ENCODE measurements at places on chromosomes 5 and 9. TPM values are rescaled to one million over a fixed set of nuclear protein-coding genes. Genes with fewer than 3 reads are reported as not detected.
A peak's percentile ranks its signal among the peaks of the same experiment; 100 is the strongest.

CCL28 gene
- 13.9 TPM for total RNA-seq

CFAP157 gene
- total RNA-seq = not detected

ANKRD18B gene
- total RNA-seq = 2.2 TPM

TMOD1 gene
- total RNA-seq = 1.5 TPM

GRCh38 chr5:96968074-96968473, 32.2 kb downstream of the LNPEP start:
- peaks cover 84% of the 10 kb centered on the region for H3K4me1 ChIP-seq
- DNase-seq = no peak
- peaks cover 19% of the 10 kb centered on the region for H3K36me3 ChIP-seq
- no peaks in the 10 kb centered on the region for H3K27me3 ChIP-seq
- H3K27ac ChIP-seq = no peak overlapping the region

DNA sequence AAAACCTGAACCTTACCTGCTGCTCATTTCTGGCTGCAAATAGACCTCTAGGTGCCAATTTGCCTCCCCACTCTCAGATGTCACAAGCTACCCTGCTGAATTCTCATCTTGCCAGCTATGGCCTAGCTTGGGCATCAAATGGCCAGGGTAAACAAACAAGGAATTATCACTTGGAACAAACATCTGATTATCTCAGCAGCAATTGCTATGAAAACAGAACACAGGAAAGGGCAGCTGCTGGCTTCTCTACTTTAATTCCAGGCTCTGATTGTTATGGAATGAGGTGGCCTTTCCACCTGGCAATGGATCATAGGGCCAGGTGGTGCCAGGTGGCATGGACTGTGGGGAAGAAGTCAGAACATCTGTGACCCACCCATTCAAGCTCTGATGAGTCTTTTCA, 505.1 kb downstream of the TLR4 start:
- no peak overlapping the region for H3K27ac ChIP-seq
- no peak for DNase-seq
- no peaks in the 10 kb centered on the region for H3K4me1 ChIP-seq

DNA sequence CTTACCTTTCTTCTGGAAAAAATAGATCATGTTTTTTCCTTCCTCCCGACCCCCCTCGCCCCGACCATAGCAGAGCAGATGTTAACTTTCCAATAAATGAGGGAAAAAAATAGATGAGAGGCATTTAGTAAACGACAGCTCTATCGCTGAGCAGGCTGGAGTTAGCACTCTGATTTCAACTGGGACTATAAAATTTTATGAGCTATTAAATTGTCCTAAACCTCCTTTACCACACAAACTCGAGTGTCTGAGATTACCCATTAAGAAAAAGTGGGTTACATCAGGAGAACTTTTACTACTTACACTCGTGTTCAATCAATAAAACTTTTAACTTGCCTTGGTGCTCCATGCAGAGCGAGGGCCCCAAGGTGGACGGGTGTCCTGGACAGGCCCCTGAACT, 59.8 kb upstream of the RNU6ATAC start:
- H3K27ac ChIP-seq = no peak overlapping the region
- H3K27me3 ChIP-seq = no peaks in the 10 kb centered on the region
- no peaks in the 10 kb centered on the region for H3K36me3 ChIP-seq
- H3K4me3 ChIP-seq = no peak overlapping the region
- H3K4me1 ChIP-seq = no peaks in the 10 kb centered on the region

DNA sequence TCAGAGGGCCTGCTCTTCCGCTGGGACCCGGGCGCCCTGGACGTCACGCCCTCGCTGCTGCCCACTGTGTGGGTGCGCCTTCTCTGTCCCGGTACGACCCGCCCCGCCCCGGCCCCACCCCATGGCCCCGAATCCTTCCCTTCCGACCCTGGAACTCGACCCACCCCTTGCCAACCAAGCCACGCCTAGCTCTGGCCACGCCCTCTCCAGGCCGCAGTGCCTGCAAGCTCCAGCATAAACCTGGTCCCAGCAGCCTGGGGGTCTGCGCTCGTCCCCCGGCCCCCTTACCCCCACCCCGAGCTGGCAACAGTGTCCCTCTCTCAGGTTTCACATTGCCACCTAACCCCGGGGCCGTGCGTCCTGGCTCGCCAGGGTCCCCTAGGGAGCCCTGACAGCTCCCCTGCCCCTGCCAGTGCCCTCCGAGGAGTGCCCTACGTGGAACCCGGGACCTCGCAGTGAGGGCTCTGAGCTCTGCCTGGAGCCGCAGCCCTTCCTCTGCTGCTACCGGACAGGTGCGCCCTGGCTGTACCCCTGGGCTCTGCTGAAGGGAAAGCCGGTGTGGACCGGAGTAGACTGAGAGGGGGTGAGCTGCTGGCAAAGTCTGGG, 3.4 kb downstream of the ADGRD2 start:
- no peaks in the 10 kb centered on the region for H3K4me1 ChIP-seq
- H3K27me3 ChIP-seq = peaks cover 27% of the 10 kb centered on the region
- H3K27ac ChIP-seq = no peak overlapping the region
- no peaks in the 10 kb centered on the region for H3K36me3 ChIP-seq

- H3K27ac ChIP-seq = no peak overlapping the region
- no peak overlapping the region for H3K4me3 ChIP-seq
- H3K27me3 ChIP-seq = no peaks in the 10 kb centered on the region
- no peaks in the 10 kb centered on the region for H3K36me3 ChIP-seq
Measured at GRCh38 chr9:114446672-114447450, 58.4 kb downstream of the WHRN start.

DNA sequence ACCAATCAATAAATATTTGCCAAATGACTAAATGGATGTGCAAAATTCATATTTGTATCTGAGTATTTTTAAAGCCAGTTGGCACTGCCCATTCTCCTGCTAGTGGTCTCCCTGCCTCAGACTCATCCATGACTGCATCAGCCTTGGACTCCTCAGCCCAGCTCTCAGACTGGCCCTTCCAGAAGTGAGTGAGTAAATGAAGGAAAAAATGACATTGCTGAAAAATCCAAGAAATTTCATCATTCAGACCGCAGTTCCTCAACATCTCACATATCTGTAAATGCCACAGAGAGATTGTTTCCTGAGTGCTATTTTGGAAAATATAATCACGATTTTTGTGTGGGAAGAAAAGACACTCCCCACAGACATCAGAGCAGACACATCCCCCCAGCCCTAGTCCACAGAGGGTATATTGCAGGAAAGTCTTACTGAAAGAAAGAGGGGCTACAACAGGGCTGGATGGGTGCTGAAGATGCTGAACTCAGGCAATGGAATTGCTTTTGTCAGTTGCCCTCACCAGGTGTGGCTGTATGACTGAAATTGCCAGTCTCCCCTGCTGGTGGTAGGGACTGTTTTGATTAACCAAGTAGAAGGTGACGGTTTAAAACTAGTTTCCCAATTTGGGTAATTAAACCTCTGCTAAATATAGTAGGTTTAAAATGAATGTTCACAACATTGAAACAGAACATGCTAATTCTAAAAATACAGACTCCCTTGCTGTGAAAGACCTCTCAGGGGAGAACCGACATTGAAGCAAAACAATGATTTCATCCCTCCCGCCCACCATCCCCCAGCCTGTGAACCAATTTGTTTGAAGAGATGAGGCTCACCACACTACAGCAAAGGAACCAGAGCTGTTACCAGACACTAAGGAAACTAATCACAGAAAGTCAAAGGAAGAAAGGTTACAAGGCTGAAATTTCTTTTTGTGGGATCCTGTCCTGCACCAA, 158.8 kb downstream of the DEPDC1B start:
- no peaks in the 10 kb centered on the region for H3K36me3 ChIP-seq
- peaks cover 4% of the 10 kb centered on the region for H3K27me3 ChIP-seq
- peaks cover 5% of the 10 kb centered on the region for H3K4me1 ChIP-seq
- no peak overlapping the region for H3K27ac ChIP-seq
- peak; percentile 25 for DNase-seq

DNA sequence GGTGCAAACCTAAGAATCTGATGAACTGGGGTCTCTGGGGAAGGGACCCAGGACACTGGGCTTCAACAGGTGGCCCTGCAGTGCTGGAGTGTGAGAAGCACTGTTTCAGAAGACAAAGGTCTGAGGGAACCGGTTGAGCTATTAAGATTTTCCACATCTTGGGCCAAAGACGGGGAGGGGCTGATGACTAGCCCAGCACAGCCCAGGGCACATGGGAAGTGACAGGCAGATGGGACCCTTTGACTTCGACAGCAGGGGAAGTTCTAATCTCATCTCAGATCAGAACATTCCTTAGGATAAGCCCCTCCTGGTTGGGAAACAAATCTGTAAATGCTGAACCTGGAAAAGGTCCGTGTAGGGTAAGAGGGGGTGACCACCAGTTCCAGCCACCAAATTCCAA, 67.4 kb downstream of the RAPGEF1 start:
- H3K27me3 ChIP-seq = no peaks in the 10 kb centered on the region
- peak overlapping the region; percentile 96 for H3K27ac ChIP-seq
- H3K4me1 ChIP-seq = peaks cover 92% of the 10 kb centered on the region
- H3K36me3 ChIP-seq = peaks cover 20% of the 10 kb centered on the region
- DNase-seq = peak; percentile 32

GRCh38 chr9:120933310-120934055, 6.9 kb upstream of the TRAF1 start:
- peaks cover 3% of the 10 kb centered on the region for H3K36me3 ChIP-seq
- H3K4me3 ChIP-seq = peak overlapping the region; percentile 22
- H3K27me3 ChIP-seq = no peaks in the 10 kb centered on the region
- no peak for DNase-seq
- H3K4me1 ChIP-seq = peaks cover 81% of the 10 kb centered on the region

- H3K27ac ChIP-seq = no peak overlapping the region
- no peak for DNase-seq
- H3K27me3 ChIP-seq = peaks cover 2% of the 10 kb centered on the region
- no peak overlapping the region for H3K4me3 ChIP-seq
- no peaks in the 10 kb centered on the region for H3K4me1 ChIP-seq
- no peaks in the 10 kb centered on the region for H3K36me3 ChIP-seq
Measured at GRCh38 chr9:1200847-1201251, 150.7 kb downstream of the DMRT2 start.

DNA sequence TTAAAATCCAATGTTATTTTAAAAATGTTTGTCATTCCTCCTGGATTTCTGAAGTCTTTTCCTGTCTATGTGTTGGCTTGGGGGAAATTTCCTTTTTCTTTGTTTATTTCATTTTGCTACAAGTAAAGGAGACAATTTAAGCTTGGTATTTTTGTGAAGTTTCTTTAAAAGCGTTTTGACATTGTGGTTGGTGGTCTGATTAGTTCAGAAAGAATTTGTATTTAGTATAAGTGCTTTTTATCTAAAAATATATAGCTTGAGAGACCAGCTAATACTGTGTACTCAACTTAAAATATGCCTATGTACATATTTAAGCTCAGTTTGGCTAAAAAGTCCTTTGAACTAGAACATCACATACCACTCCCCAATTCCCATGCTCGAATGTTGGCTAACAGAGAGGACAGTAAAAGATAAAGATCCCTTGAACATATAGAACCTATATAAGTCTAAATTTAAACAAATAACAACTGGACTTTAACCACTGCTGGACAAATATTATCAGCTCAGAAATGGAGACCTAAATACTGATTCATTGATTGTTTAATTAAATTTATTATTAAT, 237.6 kb downstream of the TLE4 start:
- H3K4me1 ChIP-seq = peaks cover 21% of the 10 kb centered on the region
- H3K4me3 ChIP-seq = no peak overlapping the region
- H3K36me3 ChIP-seq = no peaks in the 10 kb centered on the region
- H3K27ac ChIP-seq = no peak overlapping the region
- peaks cover 2% of the 10 kb centered on the region for H3K27me3 ChIP-seq

DNA sequence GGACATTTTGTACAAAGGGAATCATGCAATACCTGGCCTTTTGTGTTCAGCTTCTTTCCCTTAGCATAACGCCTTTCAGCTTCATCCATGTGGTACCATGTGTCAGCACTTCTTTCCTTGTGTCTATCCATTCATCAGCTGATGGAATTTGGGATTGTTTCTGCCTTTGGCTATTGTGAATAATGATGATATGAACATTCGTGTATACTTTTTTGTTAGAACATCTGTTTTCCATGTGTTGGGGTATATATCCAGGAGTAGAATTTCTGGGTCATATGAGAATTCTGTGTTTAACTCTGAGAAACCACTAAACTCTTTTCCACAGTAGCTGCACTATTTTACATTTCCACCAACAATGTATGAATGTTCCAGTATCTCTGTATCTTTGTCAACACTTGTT, 14.8 kb upstream of the PRRC2B start:
- H3K27ac ChIP-seq = no peak overlapping the region
- no peak overlapping the region for H3K4me3 ChIP-seq
- no peak for DNase-seq
- H3K4me1 ChIP-seq = no peaks in the 10 kb centered on the region

GRCh38 chr9:78009186-78009585, 22.4 kb downstream of the GNAQ start:
- no peak overlapping the region for H3K4me3 ChIP-seq
- no peak overlapping the region for H3K27ac ChIP-seq
- peaks cover 4% of the 10 kb centered on the region for H3K36me3 ChIP-seq
- H3K4me1 ChIP-seq = peaks cover 62% of the 10 kb centered on the region

GRCh38 chr9:93291536-93292287, 107.8 kb downstream of the WNK2 start:
- H3K27ac ChIP-seq = no peak overlapping the region
- no peak for DNase-seq
- H3K27me3 ChIP-seq = no peaks in the 10 kb centered on the region
- H3K36me3 ChIP-seq = no peaks in the 10 kb centered on the region

DNA sequence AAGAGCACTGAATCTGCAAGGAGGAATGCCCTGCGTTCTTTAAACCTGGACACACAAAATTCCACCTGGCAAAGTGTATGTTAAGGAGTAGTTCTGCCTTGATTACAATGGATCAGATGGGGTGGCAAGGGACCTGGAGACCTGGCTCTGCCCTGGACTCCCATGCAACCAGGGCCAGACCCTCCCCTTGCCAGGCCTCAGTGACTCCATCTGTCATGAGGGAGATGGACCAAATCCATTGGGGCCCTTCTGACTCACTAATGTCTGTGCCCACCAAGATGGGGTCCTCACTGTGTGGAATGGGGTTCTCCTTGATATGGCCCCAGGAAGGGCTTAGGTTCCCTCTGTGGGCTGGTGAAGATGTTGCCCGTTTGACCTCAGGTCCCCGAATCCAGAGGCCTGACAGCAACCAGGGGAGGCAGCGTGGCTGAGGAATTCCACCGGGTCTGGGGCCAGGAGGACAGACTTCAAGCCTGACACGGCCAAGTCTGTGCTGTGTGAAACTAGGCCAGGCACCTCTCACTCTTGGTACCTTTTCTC, 100.3 kb downstream of the PAX5 start:
- no peaks in the 10 kb centered on the region for H3K36me3 ChIP-seq
- no peak overlapping the region for H3K27ac ChIP-seq
- H3K4me1 ChIP-seq = peaks cover 15% of the 10 kb centered on the region
- H3K4me3 ChIP-seq = no peak overlapping the region
- H3K27me3 ChIP-seq = peaks cover 7% of the 10 kb centered on the region
- no peak for DNase-seq

GRCh38 chr5:93305984-93306383, 275.0 kb downstream of the NR2F1-AS1 start:
- no peak overlapping the region for H3K4me3 ChIP-seq
- H3K36me3 ChIP-seq = no peaks in the 10 kb centered on the region
- DNase-seq = no peak
- H3K27ac ChIP-seq = no peak overlapping the region
- no peaks in the 10 kb centered on the region for H3K4me1 ChIP-seq

GRCh38 chr9:74662674-74663073, 165.5 kb downstream of the RORB start:
- H3K27ac ChIP-seq = no peak overlapping the region
- H3K4me3 ChIP-seq = no peak overlapping the region
- no peak for DNase-seq
- H3K36me3 ChIP-seq = no peaks in the 10 kb centered on the region
- H3K4me1 ChIP-seq = no peaks in the 10 kb centered on the region

GRCh38 chr9:13911473-13911872, 402.5 kb downstream of the NFIB start:
- H3K4me3 ChIP-seq = no peak overlapping the region
- H3K27me3 ChIP-seq = no peaks in the 10 kb centered on the region
- no peak overlapping the region for H3K27ac ChIP-seq
- no peaks in the 10 kb centered on the region for H3K4me1 ChIP-seq
- DNase-seq = no peak
